Adrenal gland (tissue), 19 donors: ENCODE measurements at places on chromosomes 11 and 22. TPM values are rescaled to one million over a fixed set of nuclear protein-coding genes. Genes with fewer than 3 reads are reported as not detected.

Gene SYT7
- polyA plus RNA-seq: 6.8 TPM

Gene ADAMTS8
- polyA plus RNA-seq: 0.09 TPM

- no peak for DNase-seq
These were observed 219.9 kb downstream of the HIPK3 start for GRCh38 chr11:33476945-33477606.

Gene SMIM35
- polyA plus RNA-seq: not detected

DNA sequence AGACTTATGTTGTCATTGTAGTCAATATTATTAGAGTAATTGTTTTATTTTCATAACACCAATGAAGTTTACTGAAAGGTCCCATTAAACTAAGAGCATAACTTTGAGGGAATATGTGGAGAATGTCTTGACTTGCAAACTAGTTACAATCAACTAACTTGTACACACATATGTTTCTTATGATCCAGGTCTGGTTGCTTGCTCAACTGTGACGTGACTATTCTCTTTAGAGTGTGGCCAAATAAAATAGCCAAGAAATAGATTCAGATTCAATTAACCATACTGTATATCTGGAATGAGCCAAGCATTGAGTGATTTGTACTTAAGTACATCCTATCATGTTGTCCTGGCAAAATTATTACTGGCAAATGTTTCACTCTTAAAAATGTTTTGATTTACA lies 101.7 kb downstream of the METTL15 start:
- no peak for DNase-seq

DNA sequence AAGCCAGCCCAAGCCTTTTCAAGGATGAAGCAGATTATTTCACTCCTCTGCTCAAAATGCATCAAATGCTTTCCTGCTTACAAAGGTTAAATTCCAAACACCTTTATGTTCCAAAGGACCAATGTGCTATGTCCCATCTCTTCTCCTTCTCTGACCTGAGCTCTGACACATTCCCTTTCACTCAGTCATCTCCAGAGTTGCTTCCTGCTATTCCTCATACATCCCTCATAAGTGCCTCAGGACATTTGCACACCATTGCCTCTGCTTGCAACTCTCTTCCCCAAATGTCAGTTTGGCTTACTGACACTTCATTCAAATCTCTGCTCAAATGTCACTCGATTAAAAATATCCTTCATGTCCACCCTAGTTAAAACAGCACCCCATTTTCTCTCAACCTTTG lies 53.3 kb upstream of the BMAL1 start:
- DNase-seq: no peak

GRCh38 chr11:26348776-26349175 lies 16.8 kb downstream of the ANO3 start:
- no peak for DNase-seq

Gene CARD18
- polyA plus RNA-seq: not detected

GRCh38 chr22:18978506-18978905 lies 42.4 kb upstream of the PRODH start:
- DNase-seq: no peak
